Aorta (tissue), 5 donors: ENCODE measurements at places on chromosomes 4 and X.

- H3K4me1 ChIP-seq = no peaks in the 10 kb centered on the region
- H3K36me3 ChIP-seq = no peaks in the 10 kb centered on the region
- H3K27ac ChIP-seq = no peak overlapping the region
- H3K4me3 ChIP-seq = no peak overlapping the region
These were observed 175.0 kb upstream of the EPHA5 start for GRCh38 chr4:65845199-65845773.

DNA sequence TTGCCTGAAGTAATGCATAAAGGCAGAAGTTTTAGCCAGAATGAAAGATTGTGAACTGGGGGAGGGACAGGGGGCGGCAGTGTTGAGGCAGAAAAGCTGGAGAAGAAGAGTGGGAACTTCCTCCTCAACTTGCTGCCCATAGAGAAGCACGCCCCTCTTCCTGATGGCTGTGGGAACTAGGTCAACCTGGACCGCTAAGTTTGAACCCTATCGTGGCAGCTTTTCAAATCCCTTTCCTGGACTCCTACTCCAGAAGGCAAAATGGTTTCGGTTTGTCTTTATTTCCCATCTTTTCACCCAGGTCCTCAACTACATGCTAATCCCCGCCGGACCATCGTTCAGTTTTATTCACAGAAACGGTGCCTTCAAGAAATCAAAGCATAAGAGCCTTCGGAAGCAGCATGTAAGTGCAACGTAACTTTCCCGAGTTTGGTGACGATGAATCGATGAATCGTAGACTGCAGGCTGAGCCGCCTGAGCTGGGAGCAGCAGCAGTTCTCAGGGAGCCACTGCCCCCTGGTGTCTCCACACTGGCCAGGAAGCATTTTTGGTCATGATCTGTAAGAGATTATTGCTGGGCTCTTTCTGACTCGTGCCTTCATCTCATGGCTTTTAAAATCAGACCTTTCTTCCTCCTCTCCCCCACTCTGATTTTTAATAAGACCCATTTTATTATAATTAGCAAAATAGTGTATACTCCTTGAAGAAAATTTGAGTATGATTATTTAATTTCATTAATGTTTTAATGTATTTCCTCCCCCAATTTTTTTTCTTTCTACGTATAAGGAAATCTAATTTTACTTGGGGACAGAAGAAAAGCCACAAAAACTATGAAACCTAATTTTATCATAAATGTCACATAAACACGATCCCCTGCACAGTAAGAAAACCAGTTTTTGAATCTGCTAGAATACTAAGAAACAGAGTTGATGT, 21.4 kb downstream of the SPINK2 start:
- H3K36me3 ChIP-seq = no peaks in the 10 kb centered on the region
- peak overlapping the region; percentile 84 for H3K27ac ChIP-seq
- no peaks in the 10 kb centered on the region for H3K27me3 ChIP-seq
- peak overlapping the region; percentile 73 for H3K4me3 ChIP-seq
- DNase-seq = peak; percentile 92

- no peaks in the 10 kb centered on the region for H3K4me1 ChIP-seq
- H3K27me3 ChIP-seq = no peaks in the 10 kb centered on the region
- no peak overlapping the region for H3K27ac ChIP-seq
These were observed 376.0 kb downstream of the BCOR start for GRCh38 chrX:39721566-39722279.

DNA sequence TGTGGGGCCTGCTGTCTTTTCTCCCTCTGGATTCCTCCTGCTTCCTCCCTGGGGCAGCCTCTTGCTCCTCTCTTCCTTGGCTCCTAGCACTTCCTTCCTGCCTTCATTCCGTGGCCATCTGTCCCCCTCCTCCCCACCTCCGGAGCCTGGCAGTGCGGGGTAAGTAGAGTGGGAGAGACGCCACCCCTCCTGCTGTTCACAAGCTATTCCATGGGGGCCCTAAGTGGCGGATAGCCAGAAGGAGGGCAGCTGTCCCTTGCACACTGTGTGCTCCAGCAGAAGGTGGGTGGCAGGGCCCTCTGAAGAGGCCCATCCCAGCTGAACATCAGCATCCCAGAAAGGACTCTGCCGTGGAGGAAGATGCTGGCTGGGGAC, 27.4 kb downstream of the CCNQ start:
- no peaks in the 10 kb centered on the region for H3K27me3 ChIP-seq
- H3K4me3 ChIP-seq = no peak overlapping the region
- no peaks in the 10 kb centered on the region for H3K4me1 ChIP-seq
- no peaks in the 10 kb centered on the region for H3K36me3 ChIP-seq
- no peak overlapping the region for H3K27ac ChIP-seq

DNA sequence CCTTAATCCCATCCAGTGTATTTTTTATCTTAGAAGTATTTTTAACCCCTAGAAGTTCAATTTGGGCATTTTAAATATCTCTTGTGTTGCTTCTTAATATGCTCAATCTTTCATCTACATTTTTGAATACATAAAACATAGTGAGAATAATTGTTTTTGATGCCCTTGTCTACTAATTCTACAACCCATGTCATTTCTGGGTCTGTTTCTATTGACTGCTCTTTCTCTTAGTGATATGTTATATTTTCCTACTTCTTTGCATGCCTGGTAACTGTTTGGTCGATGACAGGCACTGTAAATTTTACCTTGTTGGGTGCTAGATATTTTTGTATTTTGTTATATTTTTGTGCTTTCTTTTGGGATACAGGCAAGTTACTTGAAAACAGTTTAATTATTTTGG, 56.3 kb downstream of the CYTL1 start:
- no peak for DNase-seq
- no peaks in the 10 kb centered on the region for H3K27me3 ChIP-seq
- H3K27ac ChIP-seq = no peak overlapping the region
- no peaks in the 10 kb centered on the region for H3K4me1 ChIP-seq

DNA sequence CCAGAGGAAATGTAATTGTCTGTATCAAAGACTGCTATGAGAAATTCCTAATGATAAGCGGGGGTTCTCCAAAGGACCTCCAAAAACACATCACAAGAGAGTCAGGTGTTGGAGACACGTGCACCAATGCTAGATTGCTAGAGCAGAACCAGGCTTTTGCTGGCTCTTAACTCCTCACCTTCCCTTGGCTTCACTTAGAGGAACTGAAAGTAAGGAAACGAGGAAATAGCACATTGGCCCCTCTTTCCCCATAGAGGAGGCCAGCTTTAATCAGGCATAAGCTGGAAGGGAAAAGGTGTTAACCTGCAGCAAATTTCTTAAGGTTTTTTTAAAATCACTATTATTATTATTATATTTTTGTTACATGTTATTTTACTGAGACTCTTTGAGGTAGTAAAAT, 13.6 kb downstream of the OTC start:
- H3K27ac ChIP-seq = no peak overlapping the region
- no peak for DNase-seq
- no peak overlapping the region for H3K4me3 ChIP-seq
- H3K4me1 ChIP-seq = no peaks in the 10 kb centered on the region
- no peaks in the 10 kb centered on the region for H3K27me3 ChIP-seq
- H3K36me3 ChIP-seq = no peaks in the 10 kb centered on the region
